ENCODE measurements at places on chromosomes 2 and 18.

- no peak for DNase-seq
These were observed 27.7 kb upstream of the FRZB start for GRCh38 chr2:182894174-182894573.

DNA sequence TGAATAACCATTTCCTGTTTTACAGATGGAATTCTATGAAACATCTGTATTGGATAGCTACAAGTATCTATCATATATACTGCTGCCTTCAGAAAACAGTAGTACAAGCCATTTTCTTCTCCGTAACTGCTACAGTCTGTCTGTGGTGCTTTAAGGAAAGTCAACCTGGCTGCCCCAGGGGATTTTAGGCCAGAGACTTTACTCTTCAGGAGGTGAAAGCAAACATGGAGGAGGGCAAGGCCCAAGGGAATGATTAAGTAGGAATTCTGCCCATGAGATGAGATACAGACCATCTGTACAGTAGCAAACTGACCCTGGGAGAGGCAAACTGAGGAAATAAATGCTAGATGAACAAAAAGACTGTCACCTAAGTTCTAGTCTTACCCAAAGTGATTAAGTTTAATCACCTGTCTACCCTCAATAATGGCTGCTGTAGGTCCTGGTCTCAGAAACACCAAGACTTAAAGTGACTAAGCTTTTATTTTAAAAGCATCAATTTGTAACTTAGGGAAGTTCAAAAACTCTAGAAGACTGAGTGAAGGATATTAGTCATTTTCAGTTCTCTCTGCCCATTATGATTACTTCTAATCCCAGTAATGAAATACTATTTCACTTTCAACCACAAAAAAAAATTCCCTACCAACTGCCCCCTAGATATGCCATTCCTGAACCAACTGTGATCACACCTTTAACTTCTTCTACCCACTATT lies 14.8 kb downstream of the MBD2 start:
- no peak for DNase-seq

- no peak for DNase-seq
These were observed 15.4 kb downstream of the CFAP65 start for GRCh38 chr2:219025637-219026585.

GRCh38 chr2:172096626-172097547 lies 5.8 kb downstream of the DLX2 start:
- DNase-seq = no peak

- DNase-seq = no peak
These were observed 320.6 kb downstream of the LPIN1 start for GRCh38 chr2:12066986-12067385.

DNA sequence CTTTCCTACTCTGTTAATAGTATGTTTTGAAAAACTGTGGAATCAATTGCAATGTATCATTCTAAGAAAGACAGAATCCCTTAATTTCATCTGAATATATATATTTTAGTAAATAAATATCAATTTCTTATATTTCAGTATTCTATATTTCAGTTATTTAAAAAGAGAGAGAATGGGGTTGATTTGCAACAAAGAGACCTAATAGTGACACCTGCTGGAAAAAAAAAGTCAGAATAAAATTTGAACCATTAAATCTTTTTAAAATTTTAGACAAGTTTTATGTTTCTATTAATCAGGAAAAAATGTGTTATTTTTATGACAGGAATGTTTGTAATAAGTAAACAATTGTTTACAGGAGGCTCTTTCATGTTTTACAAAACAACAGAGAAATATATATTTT lies 20.7 kb upstream of the CCNT2 start:
- no peak for DNase-seq

DNA sequence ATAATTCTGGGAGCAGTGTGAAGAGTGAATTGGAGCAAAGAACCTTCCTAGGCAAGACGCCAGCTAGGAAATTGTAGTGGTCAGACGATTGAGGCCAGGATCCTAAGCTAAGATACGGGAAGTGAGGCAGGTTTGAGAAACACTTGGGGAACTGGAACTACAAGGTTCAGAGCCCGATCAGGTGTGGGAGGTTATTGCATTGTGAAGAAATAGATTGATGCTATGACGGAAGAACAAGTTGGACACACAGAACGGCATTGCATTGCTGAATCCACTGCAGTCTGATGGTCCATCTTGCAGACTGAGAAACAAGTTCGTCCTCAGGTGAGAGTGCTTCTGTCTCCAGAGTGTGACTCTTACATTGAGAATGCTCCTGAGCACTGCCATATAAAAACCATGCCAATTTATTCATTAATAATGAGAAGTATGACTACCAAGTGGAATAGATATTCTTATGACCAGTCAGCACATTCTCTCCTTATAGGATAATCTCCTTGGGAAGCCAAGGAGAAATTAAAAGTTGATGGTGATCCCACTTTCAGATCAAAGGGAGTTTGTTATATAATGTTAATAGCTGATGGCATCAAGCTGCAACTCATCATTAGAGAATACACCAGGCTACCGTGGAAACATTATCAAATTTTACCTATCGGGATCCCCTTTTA lies 30.9 kb downstream of the ANTXR1 start:
- no peak for DNase-seq

- no peak for DNase-seq
These were observed 238.8 kb upstream of the GCFC2 start for GRCh38 chr2:75949385-75950030.
